Karpas-422 (cell line): ENCODE measurements at places on chromosomes 5 and 9.

DNA sequence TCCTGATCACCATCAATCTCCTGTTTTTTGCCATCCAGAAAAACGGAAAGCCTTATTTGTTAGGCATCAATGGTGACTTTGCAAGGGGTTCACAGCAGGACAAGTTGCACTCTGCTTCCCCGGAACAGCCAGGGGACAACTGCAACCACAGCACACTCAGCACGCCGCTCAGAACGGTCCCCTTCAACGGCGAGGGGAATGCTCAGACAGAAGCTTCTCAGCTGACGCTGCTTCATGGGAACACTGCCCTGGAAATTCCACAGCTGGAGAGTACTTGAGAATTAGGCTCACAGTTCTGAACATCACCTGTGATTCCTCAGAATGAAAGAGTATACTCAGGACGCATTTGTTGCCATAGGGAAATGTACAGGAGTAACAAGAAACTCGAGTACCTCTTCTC, 40.1 kb upstream of the PLPP6 start:
- no peak for DNase-seq

- DNase-seq, result no peak
Observed at GRCh38 chr9:29714860-29715259, 2141.6 kb upstream of the C9orf72 start.

DNA sequence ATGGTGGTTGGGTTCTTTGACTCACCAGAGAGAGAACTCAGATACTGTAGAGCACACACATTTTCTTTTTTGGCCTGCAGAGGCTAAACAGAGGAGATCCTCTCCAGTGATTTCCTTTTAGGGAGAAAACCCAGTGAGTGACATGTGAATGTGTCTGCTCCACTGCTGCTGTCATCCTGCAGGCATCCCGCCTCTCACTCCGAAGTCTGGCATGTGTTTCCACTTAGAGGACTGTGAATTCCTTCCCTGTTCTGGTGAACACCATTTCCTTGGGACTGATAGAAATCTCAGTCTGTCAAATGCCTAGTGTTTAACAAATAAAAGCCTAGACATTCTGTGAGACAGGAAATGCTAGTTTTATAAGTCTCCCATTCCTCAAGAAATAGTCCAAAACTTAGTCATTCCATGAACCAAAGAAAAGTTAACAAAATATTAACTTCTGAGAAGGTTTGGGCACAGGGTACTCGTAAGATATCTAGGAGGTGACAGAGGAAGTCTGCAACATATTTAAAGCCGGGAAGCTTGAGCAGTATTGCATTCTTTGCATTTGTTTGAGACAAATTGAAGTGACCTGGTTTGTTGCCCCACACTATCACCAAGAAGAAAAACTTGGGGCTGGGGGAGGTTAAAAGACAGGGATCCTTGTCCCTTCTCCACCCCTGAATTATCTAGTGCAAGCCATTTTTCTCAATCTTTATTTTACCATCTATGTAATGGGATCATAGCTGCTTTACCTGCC, 74.9 kb upstream of the NIPAL4 start:
- no peak for DNase-seq

DNA sequence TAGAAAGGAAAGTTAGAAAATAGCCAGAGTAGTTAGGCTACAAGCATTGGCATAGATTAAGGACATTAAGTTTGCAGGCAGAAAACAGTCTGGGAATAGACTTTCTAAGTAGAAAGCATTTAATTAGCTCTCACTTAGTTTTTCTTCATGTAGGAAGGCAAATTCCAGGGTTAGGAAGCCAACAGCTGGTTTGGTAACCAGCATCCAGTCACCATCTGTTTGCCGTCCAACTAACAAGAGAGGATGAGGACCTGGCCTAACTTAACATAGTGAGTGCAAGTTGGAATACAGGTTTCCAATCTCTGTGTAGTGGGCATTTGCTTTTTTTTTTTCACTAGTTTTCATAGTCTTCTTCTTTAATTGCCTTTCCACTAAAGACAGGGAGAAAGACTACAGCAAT, 121.7 kb upstream of the NR3C1 start:
- DNase-seq, result no peak

GRCh38 chr9:9924376-9924775, 688.4 kb downstream of the PTPRD start:
- DNase-seq, result peak; percentile 28

DNA sequence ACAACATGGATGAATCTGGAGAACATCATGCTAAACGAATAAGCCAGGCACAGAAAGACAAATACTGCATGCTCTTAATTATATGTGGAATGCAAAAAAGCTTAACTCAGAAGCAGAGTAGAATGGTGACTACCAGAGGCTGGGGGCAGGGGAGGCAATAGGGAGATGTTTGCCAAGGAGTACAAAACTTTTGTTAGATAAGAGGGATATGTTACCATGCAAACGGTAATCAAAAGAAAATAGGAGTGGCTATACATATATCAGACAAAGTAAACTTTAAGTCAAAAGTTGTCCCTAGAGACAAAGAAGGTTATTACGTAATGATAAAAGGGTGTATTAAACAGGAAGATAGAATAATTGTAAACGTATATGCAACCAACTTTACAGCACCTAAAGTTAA, 17.8 kb upstream of the BTNL3 start:
- no peak for DNase-seq

GRCh38 chr9:6667633-6668280, 22.2 kb upstream of the GLDC start:
- DNase-seq, result peak; percentile 72

GRCh38 chr9:122087406-122088200, 5.5 kb downstream of the TTLL11 start:
- DNase-seq, result no peak

DNA sequence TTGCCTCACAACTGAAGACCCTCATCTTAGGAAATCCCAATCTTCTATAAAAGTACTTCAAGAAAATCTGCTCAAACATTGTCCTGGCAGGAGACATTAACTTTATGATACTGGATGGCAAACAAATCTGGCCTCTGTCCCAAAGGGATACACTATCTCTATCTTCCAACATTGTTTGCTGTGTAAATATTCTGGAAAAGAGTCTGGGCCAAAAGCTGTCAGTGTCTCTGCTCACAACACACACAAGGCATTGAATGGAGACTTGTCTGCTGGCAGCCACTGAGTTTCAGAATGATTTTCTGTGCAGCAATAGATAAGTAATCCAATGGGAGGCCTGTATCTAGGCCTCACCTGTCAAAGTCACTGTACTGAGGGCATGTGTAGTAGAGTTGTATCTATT, 471.1 kb downstream of the DMAC1 start:
- no peak for DNase-seq
